HFFc6 (cell line): ENCODE measurements at places on chromosomes 2 and 18.

GRCh38 chr2:150355440-150355839 is 132.0 kb downstream of the RND3 start:
- H3K36me3 ChIP-seq = no peaks in the 10 kb centered on the region
- no peak overlapping the region for H3K27ac ChIP-seq
- DNase-seq = no peak
- H3K4me3 ChIP-seq = no peak overlapping the region

DNA sequence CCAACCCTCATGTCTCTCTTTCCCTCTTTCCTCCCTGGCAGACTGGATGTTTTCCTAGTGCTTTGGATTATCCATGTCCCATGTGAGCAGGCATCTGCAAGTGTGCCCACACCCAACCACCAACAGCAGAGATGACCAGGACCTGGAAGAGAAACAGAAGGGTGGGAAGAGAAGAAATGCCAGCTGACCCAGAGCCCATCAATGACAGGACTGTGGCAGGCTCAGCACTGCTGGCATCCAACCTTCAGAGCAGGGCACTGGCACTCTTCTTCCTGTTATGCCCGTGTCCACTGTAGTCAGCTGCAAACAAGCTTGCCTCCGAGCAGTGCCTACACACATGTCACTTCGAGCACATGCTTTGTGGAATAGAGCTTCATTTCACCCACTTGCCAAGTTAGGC is 121.1 kb downstream of the TANC1 start:
- DNase-seq = no peak
- H3K4me3 ChIP-seq = no peak overlapping the region
- H3K27me3 ChIP-seq = no peaks in the 10 kb centered on the region; the same call in none of the 2 replicates
- H3K36me3 ChIP-seq = no peaks in the 10 kb centered on the region

GRCh38 chr18:13932285-13933025 is 17.1 kb upstream of the MC2R start:
- no peak overlapping the region for H3K4me3 ChIP-seq
- H3K4me1 ChIP-seq = no peaks in the 10 kb centered on the region
- peaks cover 6% of the 10 kb centered on the region; the same call in 1 of the 2 replicates for H3K36me3 ChIP-seq
- no peak overlapping the region for H3K27ac ChIP-seq
- no peaks in the 10 kb centered on the region; the same call in 1 of the 2 replicates for H3K27me3 ChIP-seq

DNA sequence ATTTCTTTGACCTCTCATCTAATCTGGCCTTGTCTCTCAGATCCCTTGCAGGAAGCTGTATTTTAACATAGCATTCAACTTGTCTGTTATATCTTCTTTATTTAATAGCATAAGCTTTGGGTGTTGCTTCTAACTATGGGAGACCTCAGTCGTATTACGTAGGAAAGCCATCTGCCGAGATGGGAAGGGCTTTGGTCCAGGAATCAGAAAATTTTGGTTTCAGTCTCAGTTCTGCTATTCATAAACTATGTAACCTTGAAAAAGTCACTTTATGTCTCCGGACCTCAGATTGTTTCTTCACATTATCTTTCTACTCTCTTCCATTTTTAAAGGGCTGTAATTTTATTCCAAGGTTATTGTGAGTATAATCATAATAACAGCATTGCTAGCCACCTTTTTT is 297.7 kb downstream of the SATB2 start:
- peak overlapping the region; percentile 64 for H3K4me3 ChIP-seq
- no peaks in the 10 kb centered on the region for H3K27me3 ChIP-seq
- H3K27ac ChIP-seq = peak overlapping the region; percentile 71
- H3K4me1 ChIP-seq = peaks cover 26% of the 10 kb centered on the region

DNA sequence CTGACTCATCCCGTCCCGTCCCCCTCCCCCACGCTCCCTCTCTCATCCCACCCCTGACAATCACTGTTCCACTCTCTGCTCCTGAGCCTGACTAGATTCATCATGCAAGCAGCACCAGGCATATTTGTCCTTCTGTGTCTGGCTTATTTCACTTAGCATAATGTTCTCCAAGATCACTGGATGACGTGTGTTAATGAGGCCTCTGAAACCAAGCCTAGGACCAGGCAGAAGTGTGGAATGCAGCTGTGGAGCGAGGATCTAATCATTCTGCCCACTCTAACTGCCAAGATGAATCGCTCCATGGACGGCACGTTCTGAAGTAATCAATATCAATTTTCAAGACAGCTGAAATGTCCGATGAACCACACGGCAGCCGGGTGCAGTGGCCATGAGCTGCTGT is 122.4 kb upstream of the ZNF236 start:
- peaks cover 18% of the 10 kb centered on the region for H3K27me3 ChIP-seq

GRCh38 chr18:55280503-55280902 is 307.5 kb downstream of the TCF4 start:
- H3K4me3 ChIP-seq = no peak overlapping the region
- peak overlapping the region; percentile 5; the same call in 1 of the 2 replicates for H3K27ac ChIP-seq
- peaks cover 41% of the 10 kb centered on the region for H3K4me1 ChIP-seq
- no peaks in the 10 kb centered on the region; the same call in 1 of the 2 replicates for H3K27me3 ChIP-seq
- no peak for DNase-seq
- H3K36me3 ChIP-seq = peaks cover 16% of the 10 kb centered on the region

GRCh38 chr2:25365241-25365640 is 23.5 kb upstream of the DNMT3A start:
- peaks cover 14% of the 10 kb centered on the region for H3K4me1 ChIP-seq
- no peak overlapping the region for H3K4me3 ChIP-seq
- H3K27me3 ChIP-seq = peaks cover 10% of the 10 kb centered on the region
- no peaks in the 10 kb centered on the region for H3K36me3 ChIP-seq
- no peak for DNase-seq

- H3K4me1 ChIP-seq = peaks cover 6% of the 10 kb centered on the region; the same call in 1 of the 2 replicates
- no peak overlapping the region for H3K4me3 ChIP-seq
- no peak overlapping the region for H3K27ac ChIP-seq
Measured at GRCh38 chr2:143840601-143841000, 679.3 kb downstream of the ZEB2 start.

DNA sequence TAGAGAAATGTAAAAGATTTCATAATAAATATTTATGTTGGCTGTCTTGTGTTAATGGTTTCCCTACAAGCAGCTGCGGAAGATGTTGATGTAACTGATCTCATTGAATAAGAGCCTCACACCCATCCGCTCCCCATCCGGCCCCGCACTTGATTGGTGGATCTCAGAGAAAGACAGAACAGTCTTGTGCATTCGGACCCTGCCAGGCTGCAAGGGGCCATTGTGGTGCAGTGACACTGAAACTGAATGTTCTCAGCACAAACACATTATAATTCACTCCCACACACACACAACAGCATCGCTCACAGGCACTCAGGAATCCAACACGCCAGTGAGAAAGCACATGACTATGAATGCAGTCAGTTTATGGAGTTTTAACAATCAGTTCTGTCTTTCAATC is 47.8 kb downstream of the PRELID3A start:
- peaks cover 36% of the 10 kb centered on the region for H3K36me3 ChIP-seq
- no peak for DNase-seq
- H3K27ac ChIP-seq = no peak overlapping the region

DNA sequence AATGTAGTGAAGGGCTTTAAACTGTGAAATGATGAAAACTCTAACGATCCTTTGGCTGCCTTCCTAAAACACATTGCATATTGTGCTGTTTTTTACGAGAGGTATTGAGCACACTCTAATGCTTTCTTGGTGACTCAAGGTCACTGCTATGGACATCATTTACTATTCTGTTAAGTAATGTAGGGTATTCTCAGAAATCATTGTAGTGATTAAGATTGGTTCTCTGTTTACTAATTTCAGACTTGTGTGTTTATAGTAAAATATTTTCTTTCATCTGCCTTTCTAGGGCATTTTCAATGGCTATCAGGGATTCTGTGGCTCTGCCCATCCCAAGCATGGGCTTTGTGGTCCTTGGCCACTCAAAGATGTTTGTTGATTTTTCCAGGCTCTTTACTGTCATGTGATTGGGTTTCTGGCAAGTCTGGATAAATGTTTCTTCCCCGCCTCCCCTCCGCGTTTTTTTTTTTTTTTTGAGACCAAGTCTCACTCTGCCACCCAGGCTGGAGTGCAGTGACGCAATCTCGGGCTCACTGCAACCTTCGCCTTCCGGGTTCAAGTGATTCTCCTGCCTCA is 29.3 kb downstream of the UBE2F start:
- H3K36me3 ChIP-seq = peaks cover 14% of the 10 kb centered on the region
- no peak overlapping the region for H3K4me3 ChIP-seq
- peak overlapping the region; percentile 77 for H3K27ac ChIP-seq
- DNase-seq = peak; percentile 66
- H3K4me1 ChIP-seq = peaks cover 16% of the 10 kb centered on the region

- H3K4me1 ChIP-seq = no peaks in the 10 kb centered on the region
- peaks cover 23% of the 10 kb centered on the region for H3K27me3 ChIP-seq
- no peak for DNase-seq
- H3K36me3 ChIP-seq = no peaks in the 10 kb centered on the region
Measured at GRCh38 chr18:75376004-75376403, 51.5 kb downstream of the SMIM21 start.

DNA sequence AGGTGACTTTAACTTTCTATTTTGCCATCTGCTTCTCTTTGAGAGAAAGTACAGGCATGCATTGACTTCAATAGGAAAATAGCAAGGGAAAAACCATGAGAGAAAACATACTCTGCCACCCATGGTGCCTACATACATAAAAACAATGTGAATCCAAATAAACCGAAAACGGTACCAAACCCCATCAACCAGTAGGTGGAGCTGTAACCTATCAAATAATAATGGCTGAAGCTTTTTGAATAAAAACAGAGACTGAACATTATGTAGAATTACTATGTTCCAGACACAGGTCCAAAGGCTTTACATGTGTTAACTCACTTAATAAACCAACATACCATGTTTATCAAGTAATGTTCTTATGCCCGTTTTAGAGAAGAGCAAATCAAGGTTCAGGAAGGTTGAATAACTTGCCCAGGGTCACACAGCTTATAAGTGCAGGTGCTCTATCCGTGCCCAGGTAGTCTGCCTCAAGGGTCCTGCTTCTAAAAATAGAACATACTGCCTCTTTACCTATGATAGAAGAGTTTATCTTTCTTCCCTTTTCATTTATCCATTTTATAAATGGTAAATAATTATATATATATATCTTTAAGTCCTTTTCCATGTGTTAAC is 293.9 kb upstream of the SYT4 start:
- H3K27ac ChIP-seq = no peak overlapping the region
- no peak overlapping the region for H3K4me3 ChIP-seq
- peak; percentile 57 for DNase-seq

DNA sequence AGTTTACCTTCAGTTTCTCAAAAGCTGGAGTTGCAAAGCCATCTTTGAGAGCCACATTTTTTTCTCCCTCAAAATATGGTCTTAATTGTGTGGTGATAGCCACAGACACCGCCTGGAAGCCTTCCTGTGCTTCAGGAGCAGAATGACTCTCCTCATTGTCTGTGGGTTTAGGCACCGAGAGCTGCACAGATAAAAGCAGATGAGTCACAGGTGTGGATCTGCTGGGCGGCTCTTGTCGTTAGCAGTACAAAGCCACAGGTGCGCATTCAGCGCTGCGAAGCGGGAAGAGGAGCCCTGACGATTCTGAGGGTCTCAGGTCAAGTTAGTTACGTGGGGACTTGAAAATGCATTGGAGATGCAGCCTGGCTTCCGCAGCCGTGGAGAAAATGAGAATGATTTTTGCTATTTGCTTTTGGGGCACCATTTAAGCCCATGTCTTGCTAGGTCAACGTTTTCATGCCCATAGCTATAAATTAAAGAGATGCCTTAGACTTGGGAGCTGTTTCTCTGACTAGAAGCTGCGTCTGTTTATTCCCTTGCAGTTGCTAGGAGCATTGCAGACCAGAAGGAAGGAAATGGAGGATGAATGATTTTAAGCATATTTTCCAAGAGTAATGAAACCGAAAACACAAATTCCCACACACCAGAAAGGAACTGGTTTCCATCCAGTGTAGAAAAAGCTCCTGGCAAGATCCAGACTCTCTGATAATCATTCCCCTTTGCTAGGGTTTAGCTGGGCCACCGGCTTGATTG is 51.5 kb downstream of the KLHL29 start:
- no peak overlapping the region for H3K4me3 ChIP-seq
- no peak for DNase-seq
- no peaks in the 10 kb centered on the region; the same call in 1 of the 2 replicates for H3K36me3 ChIP-seq
- peaks cover 1% of the 10 kb centered on the region for H3K27me3 ChIP-seq
- no peak overlapping the region for H3K27ac ChIP-seq
- H3K4me1 ChIP-seq = peaks cover 32% of the 10 kb centered on the region

- H3K4me3 ChIP-seq = no peak overlapping the region
- no peaks in the 10 kb centered on the region for H3K36me3 ChIP-seq
- no peak overlapping the region for H3K27ac ChIP-seq
- no peak for DNase-seq
- no peaks in the 10 kb centered on the region for H3K4me1 ChIP-seq
- peaks cover 1% of the 10 kb centered on the region for H3K27me3 ChIP-seq
Measured at GRCh38 chr2:106833256-106833655, 52.7 kb downstream of the ST6GAL2 start.

DNA sequence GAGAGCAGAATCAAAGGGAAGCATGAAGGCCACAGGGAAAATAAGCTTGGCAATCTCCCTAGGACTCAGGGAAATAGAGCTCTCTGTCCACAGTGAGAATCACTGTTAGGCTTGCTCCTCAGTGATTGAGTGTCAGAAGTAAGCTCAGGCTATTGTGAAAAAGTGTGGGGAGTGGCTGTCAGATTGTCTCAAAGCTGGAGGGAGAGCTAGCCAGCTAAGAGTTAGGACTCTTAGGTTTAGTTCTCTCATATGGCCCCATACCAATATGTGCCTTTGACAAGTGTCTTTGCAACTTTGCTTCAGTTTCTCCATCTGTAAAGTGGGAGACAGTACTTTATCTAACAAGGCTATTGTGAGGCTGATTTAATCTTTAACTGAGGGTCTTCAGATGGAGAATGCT is 17.2 kb downstream of the EIF4E2 start:
- H3K36me3 ChIP-seq = peaks cover 64% of the 10 kb centered on the region
- H3K27ac ChIP-seq = peak overlapping the region; percentile 85
- no peak for DNase-seq
- peaks cover 28% of the 10 kb centered on the region for H3K4me1 ChIP-seq
- no peaks in the 10 kb centered on the region; the same call in 1 of the 2 replicates for H3K27me3 ChIP-seq
- H3K4me3 ChIP-seq = peak overlapping the region; percentile 11; the same call in 1 of the 2 replicates

GRCh38 chr2:236852100-236852976 is 233.4 kb upstream of the COPS8 start:
- H3K36me3 ChIP-seq = no peaks in the 10 kb centered on the region
- no peak overlapping the region for H3K4me3 ChIP-seq
- DNase-seq = no peak
- H3K27me3 ChIP-seq = peaks cover 5% of the 10 kb centered on the region
- H3K4me1 ChIP-seq = no peaks in the 10 kb centered on the region

GRCh38 chr2:128272601-128273468 is 45.8 kb downstream of the HS6ST1 start:
- H3K4me1 ChIP-seq = no peaks in the 10 kb centered on the region
- H3K27ac ChIP-seq = no peak overlapping the region
- peaks cover 21% of the 10 kb centered on the region for H3K36me3 ChIP-seq
